ENCODE measurements at places on chromosomes 6 and 20.
A peak's percentile ranks its signal among the peaks of the same experiment; 100 is the strongest.

DNA sequence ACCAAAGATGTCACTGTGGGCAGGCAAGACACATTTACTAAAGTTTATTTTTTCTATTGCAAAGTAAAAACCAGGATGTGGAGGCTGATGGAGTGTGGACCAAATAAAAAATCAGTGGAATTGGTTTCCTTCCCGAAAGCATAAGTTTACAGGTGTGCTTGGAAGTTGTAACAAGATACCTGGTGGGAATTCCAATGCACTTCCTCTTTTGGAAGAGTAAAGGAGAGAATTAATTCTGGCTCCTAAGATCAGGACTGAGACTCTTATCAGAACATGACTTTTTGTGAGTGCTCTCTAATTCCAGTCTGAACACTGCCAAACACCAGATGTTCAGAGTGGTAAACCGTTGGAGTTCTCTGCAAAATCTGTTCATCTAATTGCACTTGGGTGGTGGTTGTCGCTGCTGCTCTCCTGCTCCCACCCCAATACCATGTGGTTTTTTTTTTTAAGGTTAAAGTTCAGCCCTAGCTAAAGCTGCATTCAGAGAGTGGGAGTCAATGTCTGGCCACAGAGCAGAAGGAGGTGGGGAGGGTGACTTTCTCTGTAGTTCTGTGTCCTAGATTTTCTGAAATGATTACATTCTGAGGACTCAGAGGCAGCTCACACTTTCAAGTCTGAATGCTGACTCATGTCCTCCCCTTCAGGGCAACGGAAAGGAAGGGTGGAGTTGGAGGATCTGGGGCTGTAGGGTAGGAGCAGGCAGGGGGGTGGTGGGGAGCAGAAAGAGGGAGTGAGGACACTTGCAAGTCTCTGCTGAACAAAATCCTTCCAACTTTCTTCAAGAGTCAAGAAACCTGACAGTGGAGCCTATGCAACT, 275.8 kb upstream of the PRDM1 start:
- peak; percentile 64 for DNase-seq

DNA sequence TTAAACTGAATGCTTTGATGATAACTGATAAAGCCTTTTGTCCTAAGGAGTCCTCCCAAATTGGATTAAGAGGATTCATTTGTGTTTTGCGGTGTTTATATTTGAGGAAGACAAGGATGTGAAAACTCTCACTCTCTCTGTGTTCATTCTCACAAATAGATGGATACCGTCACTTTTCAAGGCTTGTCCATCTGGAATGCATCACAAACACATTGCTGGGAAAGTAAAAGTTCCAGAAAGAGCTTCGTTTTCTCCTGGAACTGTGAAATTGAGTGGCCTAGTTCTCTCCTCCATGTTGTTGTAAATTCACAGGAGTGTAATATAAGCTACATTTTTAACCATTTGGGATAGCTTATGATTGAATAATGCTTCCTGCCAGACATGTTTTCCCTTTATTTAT, 581.6 kb upstream of the FLRT3 start:
- DNase-seq, result no peak

- DNase-seq, result no peak
Measured at GRCh38 chr6:18171871-18172270, 16.6 kb downstream of the KDM1B start.

DNA sequence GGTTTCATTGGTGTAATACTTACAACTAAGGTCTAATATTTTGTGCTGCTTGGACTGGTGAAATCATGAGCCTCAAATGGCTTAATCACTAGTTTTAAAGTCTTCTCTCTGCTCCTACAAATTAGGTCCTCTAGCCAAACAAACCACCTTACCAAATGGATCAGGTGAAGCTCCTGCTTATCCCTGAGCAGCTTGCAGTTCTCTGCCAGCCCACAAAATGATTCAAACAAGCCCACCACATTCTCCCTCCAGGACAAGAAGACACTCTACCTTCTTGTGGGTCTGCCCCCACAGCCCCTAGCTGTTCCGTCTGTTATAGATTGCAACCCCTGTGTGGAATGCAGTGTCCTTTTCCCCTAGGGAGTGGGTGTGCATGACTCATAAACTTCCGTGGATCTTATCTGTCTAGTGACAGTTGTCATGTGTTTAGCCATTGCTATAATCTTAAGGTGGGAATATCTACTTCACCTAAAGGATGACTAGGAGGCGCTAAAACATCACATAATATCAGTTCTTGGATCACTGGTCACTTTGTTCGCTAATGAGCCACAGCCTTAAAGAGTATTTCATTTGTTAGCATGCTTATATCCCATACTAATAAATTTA, 940.5 kb upstream of the MANEA start:
- no peak for DNase-seq

DNA sequence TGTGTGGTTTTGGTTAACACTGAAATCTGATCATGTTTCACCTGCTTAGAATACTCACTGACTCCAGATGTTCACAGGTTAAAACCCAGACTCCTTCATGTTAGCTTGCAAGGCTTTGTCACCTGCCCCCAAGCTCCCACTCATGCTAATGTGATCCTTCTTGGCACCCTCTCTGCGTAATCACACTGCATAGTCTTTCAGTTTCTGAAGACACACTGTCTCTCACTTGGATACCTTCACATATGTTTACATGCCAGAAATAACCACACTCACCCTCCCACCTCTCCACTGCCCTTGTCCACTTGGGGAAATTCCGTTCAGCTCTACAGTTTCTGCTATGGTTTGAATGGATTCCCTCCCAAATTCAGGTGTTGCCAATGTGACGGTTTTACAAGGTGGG, 234.7 kb upstream of the SASH1 start:
- DNase-seq, result no peak

Data from NCI-H460 (cell line).